ENCODE measurements at places on chromosomes 2 and 18.

DNA sequence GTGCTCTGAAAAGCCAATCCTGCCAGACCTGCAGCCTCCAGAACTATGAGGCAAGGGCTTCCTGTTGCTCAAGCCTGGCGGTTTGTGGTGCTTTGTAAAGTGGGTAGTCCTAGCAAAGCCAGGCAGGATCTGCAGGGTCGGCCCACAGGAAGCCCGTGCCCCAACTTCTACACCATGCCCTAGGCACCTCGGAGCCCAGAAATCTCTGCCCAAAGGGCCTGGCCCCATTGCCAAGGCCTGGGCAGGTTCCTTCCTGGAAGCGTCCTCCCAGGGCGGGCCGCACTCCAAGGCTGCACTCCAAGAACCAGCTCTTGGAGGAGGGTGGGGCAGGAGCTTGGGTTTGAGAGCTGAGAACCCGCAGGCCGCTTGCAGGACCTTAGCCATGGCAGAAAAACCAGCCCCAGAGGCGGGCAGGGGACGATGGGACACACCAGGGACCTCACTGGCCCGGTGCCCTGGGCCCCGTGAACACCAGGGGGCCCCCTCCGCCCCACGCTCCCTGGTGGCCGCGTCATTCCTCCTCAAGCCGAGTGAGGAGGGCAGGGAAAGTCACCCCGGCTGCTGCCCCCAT lies 37.2 kb upstream of the ID2 start:
- no peak for DNase-seq

GRCh38 chr18:78583739-78584458 lies 395.7 kb upstream of the SALL3 start:
- no peak for DNase-seq

DNA sequence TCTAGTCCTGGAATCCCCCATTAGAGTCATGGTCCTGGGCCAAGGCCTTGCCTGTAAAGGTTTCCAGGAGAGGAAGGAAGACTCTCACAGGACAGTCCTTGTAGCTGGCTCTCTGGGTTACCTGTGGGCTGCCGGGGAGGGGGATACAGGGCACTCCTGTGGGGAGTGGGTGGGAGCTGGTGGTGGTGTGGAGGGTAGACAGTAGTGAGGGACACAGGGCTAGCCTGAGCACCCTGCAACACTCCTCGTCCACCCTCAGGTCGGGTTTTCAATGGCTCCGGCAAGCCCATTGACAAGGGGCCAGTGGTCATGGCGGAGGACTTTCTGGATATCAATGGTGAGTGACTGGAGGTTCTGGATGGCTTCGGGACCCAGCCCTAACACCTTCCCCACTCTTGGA lies 19.7 kb upstream of the ANKRD53 start:
- peak; percentile 33 for DNase-seq

DNA sequence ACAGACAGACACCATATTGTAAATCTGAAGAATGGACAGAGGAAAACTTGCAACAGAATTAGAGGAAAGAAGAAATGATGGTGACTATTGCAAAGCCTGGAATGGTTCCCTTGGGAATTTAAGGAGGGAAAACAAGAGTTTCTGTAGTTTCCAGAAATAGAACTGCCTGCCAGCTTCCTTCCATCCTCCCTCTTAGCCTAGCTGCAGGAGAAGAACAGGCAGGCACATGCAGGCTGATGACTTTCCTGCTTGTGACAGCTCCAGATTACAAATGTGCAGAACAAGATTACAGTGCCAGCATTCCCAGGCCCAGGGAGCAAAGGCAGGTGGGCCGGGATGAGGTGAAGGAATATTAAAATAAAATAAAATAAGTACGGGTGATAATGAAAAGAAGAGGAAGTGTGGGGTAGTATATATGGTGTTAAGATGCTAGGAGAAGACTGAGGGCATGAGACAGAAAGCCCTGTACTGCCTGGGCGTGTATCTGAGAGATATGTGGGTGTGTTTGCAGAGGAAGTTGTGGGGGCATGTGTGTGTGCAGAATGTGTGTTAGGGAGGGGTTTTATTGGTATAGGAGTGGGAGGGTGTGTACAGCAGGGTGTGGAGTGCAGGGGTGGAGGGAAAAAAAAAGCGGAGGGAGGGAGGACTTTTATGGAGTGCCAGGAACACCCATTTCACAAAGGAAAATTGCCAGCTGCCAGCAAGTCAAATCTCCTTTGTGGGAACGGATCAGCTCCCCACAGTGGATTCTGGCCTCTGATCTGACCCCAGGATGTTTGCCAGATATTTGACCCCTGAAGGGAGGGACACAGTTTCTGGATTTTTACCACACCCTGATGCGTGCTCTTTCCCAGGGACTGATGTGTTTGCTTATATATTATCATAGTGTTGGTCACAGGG lies 43.9 kb upstream of the NEMP2 start:
- peak; percentile 50 for DNase-seq

DNA sequence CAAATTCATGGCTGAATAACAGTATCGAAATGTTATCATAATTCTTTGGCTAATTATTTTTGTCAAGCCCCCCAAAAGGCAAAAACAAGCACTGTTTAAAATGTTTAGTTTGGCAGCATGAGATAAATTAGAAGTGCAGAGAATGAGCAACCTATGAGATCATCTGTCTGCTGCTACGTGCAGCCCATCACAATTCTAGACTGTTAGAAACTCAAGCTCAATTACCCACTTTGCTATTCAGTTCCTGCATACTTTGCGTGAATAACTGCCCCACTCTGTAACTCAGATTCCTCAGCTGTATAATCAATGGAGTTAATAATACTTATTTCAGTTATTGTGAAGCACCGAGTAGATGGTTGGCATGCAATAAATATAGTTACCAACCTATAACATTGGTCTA lies 1181.9 kb downstream of the DPP10 start:
- DNase-seq: no peak

GRCh38 chr2:50343150-50343830 lies 688.6 kb downstream of the NRXN1 start:
- DNase-seq: no peak

- DNase-seq: no peak
These were observed 101.8 kb downstream of the XRCC5 start for GRCh38 chr2:216210701-216211540.

DNA sequence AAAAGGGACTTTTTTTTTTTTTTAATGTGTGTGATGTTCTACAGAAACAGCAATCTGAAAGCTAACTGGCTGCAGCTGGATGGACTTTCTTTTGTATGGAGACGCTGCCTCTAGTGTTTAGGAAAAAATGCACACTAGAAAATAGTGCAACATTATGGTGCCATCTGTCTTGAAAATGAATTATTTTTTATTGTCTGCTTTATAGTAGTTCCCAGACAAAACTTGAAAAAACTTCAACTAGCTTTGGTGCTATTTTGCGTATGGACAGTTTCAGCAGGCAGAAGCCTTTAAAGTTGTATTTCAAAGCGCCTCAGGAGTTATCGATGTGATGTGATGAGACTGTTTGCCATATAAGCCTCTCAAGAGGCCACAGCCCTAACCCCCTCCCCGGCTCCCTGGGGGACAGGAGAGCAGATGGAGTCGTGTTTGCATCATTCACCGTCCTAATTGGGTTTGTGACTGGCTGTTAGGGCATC lies 86.9 kb downstream of the LTBP1 start:
- DNase-seq: peak; percentile 34

GRCh38 chr2:8532438-8532837 lies 149.4 kb upstream of the ID2 start:
- no peak for DNase-seq

GRCh38 chr2:181542170-181542569 lies 85.0 kb downstream of the ITGA4 start:
- no peak for DNase-seq

- no peak for DNase-seq
These were observed 1.3 kb downstream of the RASGRP3 start for GRCh38 chr2:33477473-33478468.

GRCh38 chr2:116716038-116716437 lies 1098.5 kb upstream of the DDX18 start:
- no peak for DNase-seq

DNA sequence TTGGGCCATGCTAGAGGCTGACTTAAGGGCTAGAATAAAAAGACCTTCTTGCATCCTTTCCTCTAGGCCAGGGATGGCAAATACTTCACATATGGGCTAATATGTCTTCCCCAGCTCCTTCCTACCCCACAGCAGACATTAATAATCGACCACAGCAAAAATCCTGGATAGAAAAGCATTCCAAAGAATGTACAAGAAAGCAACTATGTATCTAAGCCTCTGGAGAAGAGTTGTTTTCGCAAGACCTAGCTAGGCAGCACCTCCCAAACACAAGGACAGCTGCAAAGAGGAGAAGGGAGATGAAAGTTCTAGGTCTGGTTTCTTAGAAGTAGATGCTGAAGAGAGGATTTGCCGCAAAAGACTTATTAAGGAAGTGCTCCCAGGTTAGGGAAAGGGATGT lies 372.6 kb downstream of the SLC4A3 start:
- no peak for DNase-seq

- DNase-seq: no peak
These were observed 1.4 kb downstream of the ELP2 start for GRCh38 chr18:36130883-36131653.

DNA sequence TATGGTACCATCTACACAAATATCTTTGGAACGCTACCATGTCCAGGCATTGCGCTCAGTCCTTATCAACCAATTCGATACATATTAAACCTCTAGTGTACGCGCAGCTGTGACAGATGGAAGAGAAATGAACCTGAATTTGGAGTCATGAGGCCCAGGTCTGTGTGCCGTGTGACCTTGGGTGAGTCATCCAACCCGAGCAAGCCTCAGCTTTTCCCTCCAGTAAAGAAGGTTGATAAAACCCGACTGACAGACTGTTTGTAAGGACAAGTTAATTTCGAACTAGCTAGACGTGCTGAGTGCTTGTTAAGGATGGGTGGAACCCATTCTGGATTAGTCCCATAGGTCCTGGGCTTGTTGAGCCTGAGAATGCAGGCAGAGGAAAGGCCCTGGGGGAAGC lies 28.2 kb downstream of the GREB1 start:
- DNase-seq: no peak

DNA sequence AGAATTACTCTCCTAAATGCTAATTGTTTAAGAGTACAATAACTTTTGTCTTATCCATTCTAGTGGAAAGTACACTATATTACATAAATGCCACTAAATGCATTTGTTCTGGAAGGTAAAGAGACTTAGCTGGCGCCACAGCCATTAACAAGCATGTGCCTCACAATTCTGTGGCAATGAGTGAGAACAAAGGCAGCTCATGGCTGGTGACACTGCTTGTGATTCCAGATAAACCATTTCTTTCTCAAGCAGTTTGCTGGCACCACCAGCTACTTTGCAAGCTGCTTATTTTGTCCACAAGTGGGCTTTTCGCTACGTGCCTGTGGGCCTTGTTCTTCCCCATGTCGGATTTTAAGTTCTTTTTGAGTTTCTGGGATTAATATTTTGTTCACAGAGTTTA lies 147.6 kb upstream of the SMAD7 start:
- DNase-seq: no peak

DNA sequence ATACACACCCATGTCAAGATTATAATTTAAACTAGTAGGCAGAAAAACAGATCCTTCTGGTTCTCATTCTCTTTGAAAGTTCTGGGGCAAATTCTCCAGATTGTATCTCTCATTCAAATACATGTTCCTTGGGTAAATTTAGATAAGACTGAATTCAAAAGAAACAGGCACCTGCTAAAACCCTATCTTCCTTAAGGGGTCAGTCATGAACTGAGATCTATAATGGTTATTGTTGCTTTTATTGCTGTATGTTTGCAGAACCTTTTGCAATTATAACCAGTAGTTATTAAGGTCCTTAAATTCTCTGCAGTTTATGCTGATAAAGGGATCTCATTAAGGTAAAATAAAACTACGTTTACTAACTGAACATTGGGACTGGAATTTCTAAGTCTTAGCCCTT lies 83.5 kb downstream of the MYO5B start:
- no peak for DNase-seq

GRCh38 chr2:134919341-134920210 lies 954 bp downstream of the CCNT2 start:
- no peak for DNase-seq

DNA sequence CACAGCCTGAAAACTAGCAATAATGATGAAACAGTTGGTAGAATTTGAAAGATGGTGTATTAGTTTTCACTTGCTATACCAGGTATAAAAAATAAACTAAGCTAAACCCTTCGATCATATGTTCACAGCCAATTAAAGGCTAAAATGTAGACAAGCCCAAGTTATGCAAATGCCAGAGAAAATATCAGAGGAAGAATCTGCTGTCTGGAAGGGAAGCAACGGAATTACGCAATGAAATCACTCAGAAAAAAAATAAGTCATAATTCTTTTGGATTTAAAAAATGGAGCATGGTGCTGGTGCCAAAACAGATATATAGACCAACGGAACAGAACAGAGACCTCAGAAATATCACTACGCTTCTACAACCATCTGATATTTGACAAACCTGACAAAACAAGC lies 108.3 kb downstream of the ARL4C start:
- no peak for DNase-seq

DNA sequence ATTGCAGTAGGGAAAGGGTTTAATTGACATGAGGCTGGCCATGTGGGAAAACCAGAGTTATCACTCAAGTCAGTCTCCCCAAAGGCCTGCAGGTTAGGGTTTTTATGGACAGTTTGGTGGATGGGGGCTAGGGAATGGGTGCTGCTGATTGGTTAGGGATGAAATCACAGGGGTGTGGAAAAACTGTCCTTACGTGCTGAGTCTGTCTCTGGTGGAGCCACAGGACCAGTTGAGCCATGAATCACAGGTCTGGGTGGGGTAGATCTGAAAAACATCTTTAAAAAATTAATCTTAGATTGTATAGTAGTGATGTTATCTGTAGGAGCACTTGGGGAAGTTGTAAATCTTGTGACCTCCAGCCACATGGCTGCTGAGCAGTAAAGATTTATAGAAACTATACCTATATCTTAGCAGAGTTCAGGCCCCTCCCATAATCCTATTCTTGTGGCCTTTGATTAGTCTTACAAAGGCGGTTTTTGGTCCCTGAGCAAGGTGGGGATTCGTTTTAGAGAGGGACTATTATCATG lies 139.6 kb downstream of the COMMD1 start:
- DNase-seq: no peak

- DNase-seq: no peak
These were observed 721.9 kb downstream of the METTL4 start for GRCh38 chr18:1849386-1849785.

GRCh38 chr2:236167297-236168109 lies 683 bp downstream of the GBX2 start:
- peak; percentile 65 for DNase-seq

- DNase-seq: no peak
These were observed 92.1 kb downstream of the SH3BP4 start for GRCh38 chr2:235043762-235044500.
